ENCODE measurements at places on chromosomes 1 and 21.

- DNase-seq: no peak
Measured at GRCh38 chr21:42624936-42625335, 28.5 kb upstream of the PDE9A start.

- DNase-seq: no peak
Measured at GRCh38 chr1:225774281-225775147, 3.1 kb upstream of the SRP9 start.

GRCh38 chr1:235917267-235917811 lies 50.6 kb upstream of the LYST start:
- peak; percentile 33 for DNase-seq

GRCh38 chr21:38173276-38174035 lies 83.3 kb upstream of the KCNJ15 start:
- DNase-seq: no peak
